ENCODE measurements at places on chromosomes 16 and 17. TPM values are rescaled to one million over a fixed set of nuclear protein-coding genes. Genes with fewer than 3 reads are reported as not detected.
A peak's percentile ranks its signal among the peaks of the same experiment; 100 is the strongest.

- no peaks in the 10 kb centered on the region for H3K4me1 ChIP-seq
- H3K27me3 ChIP-seq = no peaks in the 10 kb centered on the region
- no peak for DNase-seq
- no peaks in the 10 kb centered on the region for H3K36me3 ChIP-seq
Measured at GRCh38 chr16:19765860-19766553, 47.9 kb downstream of the IQCK start.

- H3K4me3 ChIP-seq = no peak overlapping the region
- no peaks in the 10 kb centered on the region for H3K36me3 ChIP-seq
- H3K27me3 ChIP-seq = no peaks in the 10 kb centered on the region
- no peak for DNase-seq
- H3K4me1 ChIP-seq = peaks cover 20% of the 10 kb centered on the region
Measured at GRCh38 chr16:49589544-49590031, 216.0 kb downstream of the C16orf78 start.

DNA sequence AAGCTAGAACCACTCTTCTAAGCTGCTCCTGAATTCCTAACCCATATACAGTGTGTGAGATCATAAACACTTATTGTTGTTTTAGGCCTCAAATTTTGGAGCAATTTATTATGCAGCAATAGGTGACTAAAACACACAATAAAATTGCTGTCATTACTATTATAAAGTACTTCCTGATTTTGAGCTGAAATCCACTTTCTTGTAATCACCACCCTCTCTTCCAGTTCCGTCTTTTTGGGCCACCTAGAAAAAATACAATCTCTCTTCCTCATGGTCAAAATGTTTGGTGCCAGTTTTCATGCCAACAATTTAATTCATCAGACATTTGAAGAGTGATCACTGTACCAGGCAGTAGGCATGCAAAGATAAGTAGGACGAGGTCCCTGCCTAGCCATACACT is 43.3 kb upstream of the NF1 start:
- no peak overlapping the region for H3K4me3 ChIP-seq
- H3K4me1 ChIP-seq = peaks cover 17% of the 10 kb centered on the region
- no peaks in the 10 kb centered on the region for H3K36me3 ChIP-seq
- no peaks in the 10 kb centered on the region for H3K27me3 ChIP-seq
- no peak for DNase-seq
- H3K27ac ChIP-seq = peak overlapping the region; percentile 83

Gene WNT3
- total RNA-seq = 11.9 TPM

Gene IFI35
- total RNA-seq = not detected

Gene LLGL1
- 78.3 TPM for total RNA-seq

Gene SECTM1
- 0.36 TPM for total RNA-seq

All from SJCRH30 (cell line).